Left ventricle myocardium inferior (tissue), 1 donor: ENCODE measurements at places on chromosomes 5 and 9. TPM values are rescaled to one million over a fixed set of nuclear protein-coding genes. Genes with fewer than 3 reads are reported as not detected.

TXNDC15 gene
- total RNA-seq, result 49.5 TPM

DNA sequence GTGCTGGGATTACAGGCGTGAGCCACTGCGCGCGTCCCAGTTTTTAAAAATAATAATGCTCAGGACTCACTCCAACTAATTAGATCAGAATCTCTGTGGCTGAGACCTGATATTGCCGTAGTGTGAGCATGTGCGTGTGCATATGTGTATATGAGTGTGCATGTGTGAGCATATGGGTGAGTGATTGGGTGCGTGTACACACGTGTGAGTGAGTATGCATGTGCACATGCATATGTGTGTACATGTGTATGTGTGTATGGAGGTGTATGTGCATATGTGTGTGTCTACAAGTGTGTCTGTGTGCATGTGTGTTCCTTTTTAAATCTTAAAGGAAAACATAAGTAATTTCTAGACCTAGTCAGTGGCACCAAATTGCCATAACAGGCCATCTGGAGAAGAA, 54.8 kb upstream of the CKS2 start:
- DNase-seq, result no peak

GRCh38 chr5:136216230-136216629, 23.3 kb upstream of the SMIM32 start:
- DNase-seq, result no peak

GRCh38 chr5:141672841-141673813, 8.9 kb downstream of the ARAP3 start:
- DNase-seq, result no peak

GRCh38 chr5:125109816-125110215, 363.4 kb upstream of the ZNF608 start:
- DNase-seq, result no peak

DNA sequence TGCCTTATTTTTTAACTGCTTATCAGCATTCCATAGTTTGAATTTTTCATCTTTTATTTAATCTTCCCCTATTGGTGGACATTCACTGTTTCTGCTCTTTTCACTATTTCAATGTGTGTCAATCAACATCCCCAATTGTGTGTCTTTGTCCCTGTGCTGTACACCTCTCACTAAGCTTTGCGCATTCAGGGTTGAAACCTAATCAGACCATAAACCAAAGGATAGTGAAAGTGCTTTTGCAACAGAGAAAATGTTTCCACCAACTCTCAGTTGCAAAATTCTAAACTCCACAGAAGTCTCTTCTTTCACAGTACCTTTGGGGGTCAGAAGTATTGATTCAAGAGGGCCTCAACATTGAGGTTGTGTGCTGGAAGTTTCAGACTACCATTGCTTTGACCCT, 127.1 kb upstream of the SAP30L start:
- DNase-seq, result no peak

DNA sequence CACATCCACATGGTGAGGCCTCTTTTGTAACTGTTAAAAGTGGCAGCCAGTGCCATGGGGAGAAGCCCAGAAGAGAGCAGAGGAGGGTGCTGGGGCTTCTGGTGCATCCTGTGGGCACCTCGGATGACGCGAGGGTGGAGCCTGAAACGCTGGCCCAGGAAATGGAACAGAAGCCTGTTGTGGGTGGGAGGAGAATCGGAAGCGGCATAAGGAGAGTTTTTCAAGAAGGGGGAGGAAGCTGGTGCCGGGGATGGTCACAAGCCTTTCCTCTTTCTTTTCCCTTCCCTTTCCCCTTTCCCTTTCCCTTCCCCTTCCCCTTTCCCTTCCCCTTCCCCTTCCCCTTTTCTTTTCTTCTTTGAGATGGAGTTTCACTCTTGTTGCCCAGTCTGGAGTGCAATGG, 12.9 kb downstream of the ANKRD33B start:
- no peak for DNase-seq

- no peak for DNase-seq
Measured at GRCh38 chr9:15271403-15271802, 35.6 kb downstream of the TTC39B start.

DNA sequence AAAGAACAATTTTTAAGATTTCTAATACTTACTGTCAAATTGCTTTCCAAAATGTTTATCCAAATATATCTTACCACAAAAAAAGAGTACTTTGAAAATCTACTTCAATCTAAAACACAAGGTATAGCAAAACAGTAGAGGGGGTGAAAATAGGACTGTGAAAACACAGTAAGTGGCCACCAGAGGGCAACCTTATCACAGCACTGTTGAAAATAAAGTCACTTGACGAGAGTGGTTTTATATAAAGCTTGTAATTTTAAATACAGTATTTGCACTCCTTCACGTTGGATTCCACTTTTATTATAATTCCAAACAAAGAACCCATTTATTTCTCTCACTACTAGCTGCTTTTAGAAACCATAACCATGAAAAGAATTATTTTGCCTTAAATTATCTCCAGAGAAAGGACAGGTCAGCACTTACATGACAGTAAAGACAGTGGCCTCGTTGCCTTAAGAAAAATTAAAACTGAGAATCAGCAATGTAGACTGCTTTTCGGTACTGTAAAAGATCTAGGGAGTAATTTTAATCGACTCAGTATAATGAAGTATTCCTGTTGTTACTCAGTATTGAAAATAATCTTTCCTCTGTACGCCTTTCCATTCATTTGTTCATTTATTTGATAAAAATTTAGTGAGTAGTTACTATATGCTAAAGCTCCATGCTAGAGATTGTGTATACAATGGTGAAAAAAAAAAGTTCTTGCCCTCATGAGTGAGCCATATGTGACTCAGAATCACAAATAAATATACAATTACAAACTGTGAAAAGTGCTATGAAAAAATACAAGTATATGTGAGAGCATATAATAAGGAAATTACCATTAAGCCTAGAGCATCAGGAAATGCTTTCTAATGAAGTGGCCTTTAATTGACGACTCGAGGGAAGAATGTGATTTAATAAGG, 40.0 kb upstream of the CDK5RAP2 start:
- no peak for DNase-seq

DNA sequence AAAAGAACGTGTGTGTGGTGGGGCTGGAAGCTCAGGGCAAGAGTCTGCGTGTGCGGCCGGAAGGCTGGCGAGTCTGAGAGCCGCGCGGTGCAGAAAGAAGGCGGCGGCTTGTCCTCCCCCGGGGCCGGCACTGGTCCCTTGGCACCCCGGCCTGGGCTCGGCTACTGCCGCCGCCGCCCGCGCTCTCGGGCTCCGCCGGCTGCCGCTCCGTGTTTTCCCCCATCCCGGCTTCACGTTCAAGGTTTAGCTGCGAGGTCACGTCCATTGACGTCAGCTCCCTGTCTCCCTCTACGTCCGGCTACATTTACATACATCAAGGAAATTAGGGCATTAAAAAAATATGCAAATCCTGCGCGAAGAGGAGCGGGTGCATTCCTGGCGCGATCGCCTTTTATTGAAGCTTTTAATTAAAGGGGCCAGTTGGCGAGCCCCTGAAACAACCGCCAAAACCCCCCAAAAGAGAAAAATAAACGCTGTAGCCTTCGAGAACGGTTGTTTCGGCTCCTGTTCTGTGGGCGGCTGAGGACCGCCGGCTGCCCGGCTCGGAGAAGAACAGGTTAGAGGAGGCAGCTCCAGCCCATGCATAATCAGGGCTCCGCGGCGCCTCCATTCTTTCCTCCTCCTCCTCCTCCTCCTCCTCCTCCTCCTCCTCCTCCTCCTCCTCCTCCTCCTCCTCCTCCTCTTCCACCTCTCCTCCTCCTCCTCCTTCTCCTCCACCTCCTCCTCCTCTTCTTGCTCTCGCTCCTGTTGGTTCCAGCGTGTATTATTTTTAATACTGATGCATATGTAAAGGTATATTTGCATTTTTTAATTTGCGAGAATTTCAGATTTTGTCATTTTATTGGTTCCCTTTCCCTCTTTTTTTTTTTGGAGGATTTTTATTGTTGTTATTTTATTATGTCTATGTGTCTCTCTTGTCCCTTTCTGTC, 207.0 kb downstream of the MEF2C start:
- DNase-seq, result no peak
